ENCODE measurements at places on chromosomes 3 and 15. TPM values are rescaled to one million over a fixed set of nuclear protein-coding genes. Genes with fewer than 3 reads are reported as not detected.

The BOC gene
- 22.9 TPM for polyA plus RNA-seq

- DNase-seq = no peak
Measured at GRCh38 chr15:60382773-60383674, 14.8 kb downstream of the ANXA2 start.

DNA sequence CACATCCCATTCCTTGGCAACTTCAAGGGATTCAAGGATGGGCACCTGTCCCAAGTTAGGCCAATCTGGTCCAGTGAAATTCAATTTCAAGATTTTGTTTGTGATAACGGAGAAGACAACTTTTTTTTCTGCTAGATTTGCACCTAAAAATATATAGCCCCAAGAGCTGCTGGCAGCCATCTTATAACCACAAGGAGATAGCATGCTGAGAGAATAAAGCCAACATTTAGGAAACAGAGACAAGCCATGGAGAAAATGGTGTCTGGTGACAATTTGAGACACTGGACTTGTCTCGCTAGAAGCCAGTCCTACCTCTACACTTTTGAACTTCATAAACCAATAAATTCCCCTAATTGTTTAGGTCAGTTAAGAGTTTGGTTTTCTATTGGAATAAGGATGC is 5.4 kb downstream of the PARL start:
- no peak for DNase-seq

The FANCD2OS gene
- not detected for polyA plus RNA-seq

The SUSD5 gene
- 4.4 TPM for polyA plus RNA-seq

The SOX14 gene
- not detected for polyA plus RNA-seq

The OIP5 gene
- polyA plus RNA-seq = 9.5 TPM

Measured in left renal cortex interstitium (tissue), 4 donors.